A375 (cell line): ENCODE measurements at places on chromosomes 4 and X. TPM values are rescaled to one million over a fixed set of nuclear protein-coding genes. Genes with fewer than 3 reads are reported as not detected.

ABLIM2 gene
- total RNA-seq: 0.13 TPM in 1 of 2 replicates, not detected in the other

RGN gene
- 0.19 TPM in 1 of 2 replicates, not detected in the other for total RNA-seq

OPRPN gene
- not detected in 2 replicates for total RNA-seq

MEPE gene
- not detected in 2 replicates for total RNA-seq

FGB gene
- not detected in 2 replicates for total RNA-seq

TNIP2 gene
- total RNA-seq: 42.1 and 44.8 TPM in 2 replicates

PNPLA4 gene
- total RNA-seq: not detected in 2 replicates

PROM1 gene
- total RNA-seq: 0.11 TPM in 1 of 2 replicates, not detected in the other

RASL11B gene
- total RNA-seq: not detected in 2 replicates

PCDH19 gene
- total RNA-seq: under 0.01 TPM in 1 of 2 replicates, not detected in the other

SPATA4 gene
- 0.05 and 0.30 TPM in 2 replicates for total RNA-seq

TGIF2LX gene
- not detected in 2 replicates for total RNA-seq

FAM200B gene
- 44.0 and 46.6 TPM in 2 replicates for total RNA-seq

COMMD8 gene
- total RNA-seq: 11.0 and 16.8 TPM in 2 replicates

NPFFR2 gene
- 1.2 TPM in 1 of 2 replicates, not detected in the other for total RNA-seq

CCNB3 gene
- 0.50 and 0.75 TPM in 2 replicates for total RNA-seq

SATL1 gene
- total RNA-seq: not detected in 2 replicates

RELL1 gene
- 118 and 119 TPM in 2 replicates for total RNA-seq

SMIM10 gene
- not detected in 2 replicates for total RNA-seq

CLGN gene
- total RNA-seq: 0.08 and 0.34 TPM in 2 replicates

RPS6KA6 gene
- not detected in 2 replicates for total RNA-seq

TLR8 gene
- total RNA-seq: not detected in 2 replicates

FAM236D gene
- total RNA-seq: not detected in 2 replicates

MSANTD1 gene
- total RNA-seq: 0.45 and 0.80 TPM in 2 replicates

FAT1 gene
- total RNA-seq: 116 and 134 TPM in 2 replicates

NUDT10 gene
- 0.15 and 0.19 TPM in 2 replicates for total RNA-seq

CYSLTR1 gene
- total RNA-seq: 0.16 TPM in 1 of 2 replicates, not detected in the other

PDCL2 gene
- 3.0 and 3.1 TPM in 2 replicates for total RNA-seq

PRR32 gene
- total RNA-seq: not detected in 2 replicates

MAGEA2 gene
- 80.6 and 90.5 TPM in 2 replicates for total RNA-seq

MSX1 gene
- total RNA-seq: 15.8 and 16.7 TPM in 2 replicates

SUPT20HL1 gene
- not detected in 2 replicates for total RNA-seq

NUP62CL gene
- not detected in 2 replicates for total RNA-seq

POU4F2 gene
- not detected in 2 replicates for total RNA-seq

PNMA6A gene
- 0.08 and 0.40 TPM in 2 replicates for total RNA-seq

ATP1B4 gene
- not detected in 2 replicates for total RNA-seq

ADAM29 gene
- not detected in 2 replicates for total RNA-seq

FHDC1 gene
- 0.80 and 0.87 TPM in 2 replicates for total RNA-seq

MMRN1 gene
- not detected in 2 replicates for total RNA-seq

C1QTNF7 gene
- not detected in 2 replicates for total RNA-seq

GATA1 gene
- not detected in 2 replicates for total RNA-seq

CFAP97 gene
- 28.8 and 32.9 TPM in 2 replicates for total RNA-seq

AKAP14 gene
- not detected in 2 replicates for total RNA-seq

RIBC1 gene
- total RNA-seq: 1.4 and 3.1 TPM in 2 replicates

FGF5 gene
- 0.13 TPM in 1 of 2 replicates, not detected in the other for total RNA-seq

PSAPL1 gene
- total RNA-seq: not detected in 2 replicates

IQCM gene
- 0.30 and 0.74 TPM in 2 replicates for total RNA-seq

LRIT3 gene
- 0.13 TPM in 1 of 2 replicates, not detected in the other for total RNA-seq
